ENCODE measurements at places on chromosomes 16 and 17.

GRCh38 chr16:57559072-57559790 lies 16.8 kb downstream of the ADGRG5 start:
- DNase-seq = no peak

GRCh38 chr17:48163809-48164208 lies 56.2 kb downstream of the SNX11 start:
- no peak for DNase-seq

DNA sequence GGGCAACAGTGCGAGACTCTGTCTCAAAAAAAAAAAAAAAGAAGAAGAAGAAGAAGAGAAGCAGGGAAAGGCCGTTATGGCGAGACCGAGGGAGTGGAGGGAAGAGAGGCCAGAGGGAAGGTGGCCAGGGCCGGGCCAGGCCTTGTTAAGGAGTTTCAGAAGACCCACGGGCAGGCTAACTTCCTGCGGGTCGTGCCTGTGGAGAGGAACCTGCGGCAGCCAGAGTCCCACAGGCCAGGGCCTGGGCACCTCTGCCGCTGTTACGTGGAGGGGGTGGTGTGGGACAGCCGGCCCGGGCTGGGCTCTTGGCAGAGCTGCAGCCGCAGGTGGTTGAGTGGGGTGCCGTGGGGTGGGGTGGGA lies 5.4 kb downstream of the WDR81 start:
- no peak for DNase-seq

- DNase-seq = no peak
Observed at GRCh38 chr17:82019690-82020571, 2.7 kb downstream of the CENPX start.

DNA sequence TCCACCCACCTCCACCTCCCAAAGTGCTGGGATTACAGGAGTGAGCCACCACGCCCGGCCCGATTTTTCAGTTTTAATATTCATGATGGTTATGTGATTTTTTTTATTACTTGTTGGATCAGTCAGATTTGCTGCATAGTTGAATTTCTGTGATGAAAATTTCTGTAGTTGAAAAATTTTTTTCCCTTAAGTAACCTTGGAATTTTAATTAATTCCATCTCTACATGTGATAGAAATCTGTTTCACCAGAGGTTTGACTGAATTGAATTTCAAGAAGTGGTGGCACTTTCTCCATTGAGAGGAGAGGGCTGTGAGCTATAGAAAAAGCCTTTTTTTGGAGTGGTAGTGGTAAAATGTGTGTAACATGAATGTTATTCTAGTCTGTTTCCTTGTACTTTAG lies 24.7 kb downstream of the WIPF2 start:
- no peak for DNase-seq

All from omental fat pad (tissue), 4 donors.